Stimulated activated CD8-positive, alpha-beta memory T cell treated with anti-CD3 and anti-CD28 coated beads, Interleukin-7, amount 100 ng/mL, for 1 hour (primary cell): ENCODE measurements at places on chromosomes 5 and 9.

GRCh38 chr5:83991566-83992224 is 271.0 kb upstream of the HAPLN1 start:
- no peak for DNase-seq

- DNase-seq = no peak
Measured at GRCh38 chr5:31047621-31048020, 145.9 kb upstream of the CDH6 start.

- no peak for DNase-seq
Measured at GRCh38 chr9:120895951-120896350, 19.0 kb upstream of the PHF19 start.

GRCh38 chr5:153964880-153965645 is 73.6 kb downstream of the FAM114A2 start:
- DNase-seq = no peak

DNA sequence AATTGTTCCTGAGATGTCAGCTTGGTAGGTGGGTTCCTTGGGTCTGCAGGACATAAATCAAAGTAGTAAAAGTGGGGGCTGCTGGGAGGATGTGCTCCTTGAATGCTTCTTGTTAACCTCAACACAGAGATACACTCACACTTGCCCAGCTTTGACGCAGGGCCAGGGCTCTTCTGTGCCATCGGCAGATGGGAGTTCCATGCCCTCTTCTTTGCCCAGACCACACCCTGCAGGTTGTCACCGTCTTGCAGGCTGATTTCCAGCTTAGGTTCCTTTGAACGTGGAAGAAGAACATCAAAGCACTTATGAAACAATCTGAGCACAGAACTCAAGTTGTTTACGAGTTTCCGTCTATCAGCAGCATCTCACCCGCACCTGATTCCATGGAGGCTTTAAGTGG is 11.0 kb downstream of the DBH start:
- no peak for DNase-seq

DNA sequence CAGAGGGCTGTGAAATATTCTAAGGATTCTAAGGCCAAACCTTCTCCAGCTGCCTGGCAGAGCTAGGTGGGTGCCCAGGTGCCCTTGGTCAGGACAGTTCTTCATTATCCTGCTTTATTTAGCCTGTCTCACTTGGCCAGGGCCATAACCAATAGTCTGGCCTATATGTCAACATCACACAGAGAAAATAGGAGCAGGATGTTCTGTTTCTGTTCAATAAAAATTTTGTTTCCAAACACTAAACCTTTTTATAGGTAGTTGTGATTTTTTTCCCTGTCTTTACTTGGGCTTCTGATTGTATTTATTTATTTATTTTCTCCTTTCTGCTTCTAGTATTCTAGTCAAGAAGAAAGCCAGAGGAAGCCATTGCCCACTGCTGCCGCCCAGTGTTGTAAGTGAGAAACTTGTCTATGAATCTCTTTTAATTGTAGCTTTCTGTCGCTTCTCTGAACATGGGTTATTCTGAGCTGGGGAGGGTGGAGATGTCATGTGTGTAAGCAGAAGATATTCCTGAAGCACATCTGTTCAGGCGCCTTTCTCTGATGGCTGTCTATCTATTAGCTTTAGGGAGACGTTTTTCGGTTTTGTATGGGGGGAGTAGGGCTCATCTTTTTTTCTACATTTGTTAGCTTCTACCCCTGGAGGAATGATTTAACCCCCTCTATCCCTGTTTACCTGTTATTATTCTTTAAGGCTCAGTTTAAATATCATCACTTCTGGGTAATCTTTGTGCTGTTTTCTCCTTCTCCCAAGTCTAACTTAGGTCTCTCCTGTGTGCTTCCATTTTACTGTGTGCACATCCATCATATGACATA is 97.1 kb downstream of the UNC13B start:
- DNase-seq = no peak

DNA sequence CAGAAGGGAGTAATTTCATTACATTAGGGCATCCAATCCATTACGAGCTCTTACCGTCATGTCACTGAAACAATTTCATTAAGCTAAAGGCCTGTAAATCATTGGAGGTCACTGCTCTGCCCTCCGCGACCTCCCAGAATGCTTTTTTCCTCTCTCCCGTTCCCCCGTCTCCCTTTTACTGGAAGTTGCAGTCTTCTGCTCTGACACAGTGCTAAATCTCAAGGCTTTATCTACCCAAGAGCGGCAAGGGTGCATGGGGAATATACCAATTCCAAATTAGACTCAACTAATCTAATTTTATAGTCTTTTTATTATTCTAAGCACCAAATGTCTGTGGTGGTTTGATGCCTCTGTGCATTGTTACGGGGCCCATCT is 265.7 kb upstream of the PANK3 start:
- DNase-seq = no peak

- DNase-seq = no peak
Measured at GRCh38 chr5:135571902-135572301, 6.9 kb downstream of the CXCL14 start.

- DNase-seq = no peak
Measured at GRCh38 chr9:97903177-97903576, 19.1 kb downstream of the TRMO start.
